ENCODE measurements at places on chromosomes 6 and 20. TPM values are rescaled to one million over a fixed set of nuclear protein-coding genes. Genes with fewer than 3 reads are reported as not detected.
A peak's percentile ranks its signal among the peaks of the same experiment; 100 is the strongest.

- no peak for DNase-seq
- peaks cover 7% of the 10 kb centered on the region for H3K4me1 ChIP-seq
- no peaks in the 10 kb centered on the region for H3K27me3 ChIP-seq
- H3K27ac ChIP-seq: peak overlapping the region; percentile 66
Measured at GRCh38 chr6:109770779-109771178, 79.7 kb downstream of the FIG4 start.

DNA sequence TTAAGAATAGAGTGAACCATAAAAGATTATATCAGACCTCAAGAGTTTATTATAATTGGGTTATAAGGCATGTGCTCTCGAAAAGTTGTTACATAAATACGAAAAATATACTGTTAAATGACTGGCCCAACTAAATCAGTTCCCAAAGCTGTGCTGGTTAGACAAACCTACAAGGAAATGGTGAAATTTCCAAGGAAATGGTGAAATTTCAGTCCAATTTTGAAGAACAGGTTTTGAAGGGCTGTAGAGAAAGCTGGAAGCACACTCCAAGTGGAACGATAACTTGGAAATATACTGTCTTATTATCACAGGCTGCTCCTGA, 400 bp upstream of the TRMT11 start:
- H3K36me3 ChIP-seq: no peaks in the 10 kb centered on the region
- peaks cover 9% of the 10 kb centered on the region for H3K4me1 ChIP-seq
- no peaks in the 10 kb centered on the region for H3K27me3 ChIP-seq
- no peak overlapping the region for H3K4me3 ChIP-seq
- no peak for DNase-seq
- no peak overlapping the region for H3K27ac ChIP-seq

DNA sequence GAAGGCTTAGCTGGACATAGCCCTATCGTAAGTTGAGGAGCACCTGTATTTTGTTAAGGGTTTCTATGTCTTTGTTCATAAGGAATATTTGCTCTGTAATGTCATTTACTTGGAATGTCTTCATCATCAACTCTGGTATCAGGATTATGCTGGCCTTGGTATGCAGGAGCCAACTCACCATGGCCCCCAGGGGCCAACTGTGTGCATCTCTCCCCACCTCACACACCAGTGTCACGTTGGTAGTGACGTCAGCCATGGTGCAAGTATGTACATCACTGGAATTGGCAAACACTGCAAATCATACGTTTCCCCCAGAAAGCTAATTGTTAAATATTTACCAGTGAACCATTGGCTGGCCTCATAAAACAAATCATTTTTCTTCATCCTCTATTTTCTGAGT, 70.8 kb downstream of the YTHDF1 start:
- no peak for DNase-seq
- peaks cover 23% of the 10 kb centered on the region for H3K27me3 ChIP-seq
- H3K27ac ChIP-seq: no peak overlapping the region
- H3K4me1 ChIP-seq: no peaks in the 10 kb centered on the region
- no peaks in the 10 kb centered on the region for H3K36me3 ChIP-seq

DNA sequence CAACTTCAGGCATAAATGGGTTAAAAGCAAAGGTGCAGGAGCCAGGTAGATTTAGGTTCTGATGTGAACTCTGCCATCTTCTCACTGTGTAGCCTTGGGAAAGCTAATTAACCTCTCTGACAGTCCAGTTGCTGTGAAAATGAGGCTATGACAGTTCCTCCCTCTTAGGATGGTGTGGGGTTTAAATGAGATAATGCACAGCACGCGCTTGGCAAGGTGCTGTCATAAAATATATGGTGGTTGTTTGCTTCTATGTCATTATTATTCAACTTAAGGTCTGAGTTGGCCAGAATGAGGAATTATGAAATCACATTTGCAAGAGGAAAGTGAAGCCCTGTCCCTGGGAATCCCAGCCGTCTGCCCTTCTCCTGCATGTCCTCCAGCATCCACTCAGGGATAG, 15.5 kb upstream of the BCAS1 start:
- DNase-seq: no peak
- H3K4me1 ChIP-seq: peaks cover 12% of the 10 kb centered on the region
- H3K27me3 ChIP-seq: peaks cover 2% of the 10 kb centered on the region
- H3K36me3 ChIP-seq: peaks cover 4% of the 10 kb centered on the region

DNA sequence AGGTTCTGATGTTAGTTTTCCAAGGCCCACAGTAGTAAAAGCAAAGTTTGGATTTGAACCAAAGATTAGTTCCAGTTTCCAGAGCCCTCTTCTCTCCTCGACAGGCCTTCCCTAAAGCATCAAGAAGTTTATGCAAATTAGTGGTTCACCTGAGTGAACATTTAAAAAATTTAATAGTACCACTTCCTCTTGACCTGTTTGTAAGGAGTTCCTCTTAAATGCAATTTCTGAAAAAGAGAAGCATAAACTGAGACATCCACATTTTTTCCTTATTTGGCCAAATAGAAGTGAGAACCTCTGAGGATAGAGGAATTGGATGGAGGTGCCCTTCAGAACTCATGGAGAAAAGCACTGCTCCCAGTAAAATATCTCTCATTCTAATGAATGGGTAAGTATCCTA, 1.2 kb upstream of the DSE start:
- no peak overlapping the region for H3K27ac ChIP-seq
- peaks cover 38% of the 10 kb centered on the region for H3K27me3 ChIP-seq
- peaks cover 7% of the 10 kb centered on the region for H3K4me1 ChIP-seq
- H3K36me3 ChIP-seq: no peaks in the 10 kb centered on the region
- DNase-seq: no peak

DNA sequence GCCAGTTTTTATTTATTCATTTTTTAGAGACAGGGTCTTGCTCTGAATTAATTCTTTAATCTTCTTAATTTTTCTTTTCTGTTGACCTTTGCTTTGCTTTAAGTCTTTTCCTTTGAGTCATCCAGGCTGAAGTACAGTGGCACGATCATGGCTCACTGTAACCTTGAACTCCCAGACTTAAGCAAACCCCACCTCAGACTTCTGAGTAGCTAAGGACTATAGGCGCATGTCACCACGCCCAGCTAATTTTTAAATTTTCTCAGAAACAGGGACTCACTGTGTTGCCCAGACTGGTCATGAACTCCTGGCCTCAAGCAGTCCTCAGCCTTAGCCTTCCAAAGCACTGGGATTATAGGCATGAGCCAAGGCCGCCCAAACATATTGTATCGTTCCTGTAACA, 71.3 kb upstream of the GNRH2 start:
- DNase-seq: no peak
- H3K4me1 ChIP-seq: no peaks in the 10 kb centered on the region
- H3K4me3 ChIP-seq: no peak overlapping the region
- no peaks in the 10 kb centered on the region for H3K27me3 ChIP-seq
- H3K27ac ChIP-seq: no peak overlapping the region

- no peak overlapping the region for H3K4me3 ChIP-seq
- H3K27me3 ChIP-seq: peaks cover 46% of the 10 kb centered on the region
- no peak for DNase-seq
- peaks cover 16% of the 10 kb centered on the region for H3K4me1 ChIP-seq
- no peak overlapping the region for H3K27ac ChIP-seq
Measured at GRCh38 chr20:2749343-2749950, 51.0 kb downstream of the CPXM1 start.

RNF144B gene
- 3.6 TPM for total RNA-seq

CNR1 gene
- total RNA-seq: not detected

All from activated naive CD8-positive, alpha-beta T cell treated with anti-CD3 and anti-CD28 coated beads, Interleukin-2, amount 10 ng/mL, durations not matched to agents 7 days and 5 days (primary cell).